ENCODE measurements at places on chromosomes 1 and 21.
A peak's percentile ranks its signal among the peaks of the same experiment; 100 is the strongest.

DNA sequence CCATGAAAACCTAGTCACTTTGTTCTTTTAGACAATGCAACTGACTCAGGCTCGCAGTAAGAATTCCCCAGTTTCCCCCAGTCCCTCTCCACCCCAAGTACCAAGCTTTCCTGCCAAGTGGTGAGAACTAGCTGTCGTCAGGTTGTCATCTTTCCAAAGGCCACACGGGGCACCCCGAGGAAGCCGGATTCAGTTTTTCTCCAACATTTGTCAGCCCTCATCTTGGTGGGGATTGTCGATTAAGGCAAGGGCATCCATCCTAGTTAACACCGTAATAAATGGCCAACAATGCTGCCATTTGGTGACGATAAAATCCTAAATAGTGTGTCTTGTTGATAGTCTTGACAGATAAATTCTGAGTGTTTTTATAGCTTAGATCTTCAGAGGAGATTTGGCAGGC lies 55.9 kb upstream of the PROX1 start:
- no peak for DNase-seq

- DNase-seq, result no peak
Measured at GRCh38 chr1:60169206-60169605, 95.6 kb upstream of the C1orf87 start.

GRCh38 chr21:35540950-35541638 lies 492.0 kb upstream of the RUNX1 start:
- no peak for DNase-seq

GRCh38 chr21:42708107-42708506 lies 54.7 kb downstream of the PDE9A start:
- no peak for DNase-seq

DNA sequence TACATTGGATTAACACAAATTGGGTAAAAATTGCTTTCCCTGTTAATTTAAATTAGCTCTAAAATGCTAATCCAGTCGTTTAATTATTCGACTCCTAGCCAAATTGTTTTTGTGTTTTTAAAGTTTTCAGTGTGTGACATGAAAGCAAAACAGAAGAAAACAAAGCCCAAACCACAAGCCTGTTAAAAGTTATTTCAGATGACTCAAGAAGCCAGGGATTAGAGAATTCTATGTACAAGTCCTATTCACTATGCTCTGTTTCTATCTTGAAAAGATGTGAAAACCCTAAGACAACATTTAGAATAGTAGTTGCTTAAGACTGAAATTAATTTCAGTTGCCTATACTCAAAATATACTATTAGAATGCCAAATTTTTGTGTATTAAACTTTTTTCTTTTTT lies 294.8 kb upstream of the ADAMTS5 start:
- no peak for DNase-seq

GRCh38 chr1:200535605-200536004 lies 84.9 kb downstream of the KIF14 start:
- DNase-seq, result peak; percentile 22

DNA sequence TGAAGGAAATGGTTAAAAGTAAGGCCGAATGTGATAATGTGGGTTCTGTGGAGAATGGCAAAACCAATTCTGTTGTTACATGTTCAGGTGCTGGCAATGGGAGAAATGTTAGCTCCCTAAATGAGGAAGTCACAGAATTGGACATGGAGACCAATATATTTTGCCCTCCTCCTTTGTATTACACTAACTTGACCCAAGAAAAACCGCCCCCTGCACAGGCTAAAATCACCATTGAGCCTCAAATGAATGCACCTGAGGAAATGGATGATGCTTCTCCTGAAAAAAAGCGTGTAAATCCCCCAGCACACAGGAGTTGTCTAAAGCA lies 932 bp downstream of the MAP10 start:
- no peak for DNase-seq

DNA sequence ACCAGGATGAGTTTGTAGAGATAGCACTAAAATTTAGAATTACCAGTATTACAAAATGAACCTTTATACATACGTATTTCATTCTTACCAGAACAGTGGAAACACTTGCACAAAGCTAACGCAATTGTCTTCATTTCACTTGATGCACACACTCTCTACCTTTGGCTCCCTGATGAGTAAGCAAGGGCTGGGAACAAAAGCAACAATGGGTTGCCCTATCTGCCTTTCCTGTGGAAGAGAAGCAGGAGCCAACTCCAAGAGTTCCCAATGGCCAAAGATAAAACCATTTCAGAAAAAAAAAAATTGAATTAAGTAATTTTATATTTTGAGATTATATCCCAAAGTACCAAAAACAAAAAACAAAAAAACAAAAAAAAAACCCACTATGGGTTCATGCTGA lies 344.1 kb upstream of the GREM2 start:
- no peak for DNase-seq

- DNase-seq, result no peak
Measured at GRCh38 chr1:51472359-51472758, 46.7 kb downstream of the EPS15 start.

DNA sequence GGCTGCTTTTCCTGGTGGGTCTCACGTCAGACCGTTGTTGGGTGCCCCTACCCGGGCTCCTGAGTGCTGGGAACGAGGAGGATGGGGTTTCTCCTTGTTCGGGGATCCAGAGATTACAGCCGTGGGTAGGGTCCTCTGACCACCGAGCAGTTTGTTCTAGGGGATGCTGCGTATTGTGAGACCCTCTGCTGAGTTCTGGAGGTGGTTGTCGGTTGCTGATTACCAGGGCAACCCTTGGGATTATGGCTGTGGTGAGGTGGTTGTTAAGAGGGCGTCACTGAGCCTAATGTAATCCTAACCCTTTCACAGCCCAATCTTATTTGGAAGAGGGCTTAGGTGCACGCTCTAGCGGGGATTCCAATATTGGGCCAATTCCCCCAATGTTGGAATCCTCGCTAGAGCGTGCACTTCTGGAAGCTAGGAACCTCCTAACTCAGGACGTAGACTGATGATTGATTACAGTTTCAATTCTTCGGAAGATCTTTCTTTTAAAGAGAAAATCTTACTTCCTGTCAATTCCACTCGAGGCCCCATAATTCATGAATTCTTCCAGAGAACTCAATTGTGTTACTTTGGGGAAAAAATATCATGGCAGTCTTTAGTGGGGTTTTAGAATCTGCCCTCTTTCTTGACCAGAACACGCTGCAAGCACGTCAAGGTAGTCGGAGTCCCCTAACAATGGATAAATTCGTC lies 483 bp downstream of the TCEANC2 start:
- no peak for DNase-seq

DNA sequence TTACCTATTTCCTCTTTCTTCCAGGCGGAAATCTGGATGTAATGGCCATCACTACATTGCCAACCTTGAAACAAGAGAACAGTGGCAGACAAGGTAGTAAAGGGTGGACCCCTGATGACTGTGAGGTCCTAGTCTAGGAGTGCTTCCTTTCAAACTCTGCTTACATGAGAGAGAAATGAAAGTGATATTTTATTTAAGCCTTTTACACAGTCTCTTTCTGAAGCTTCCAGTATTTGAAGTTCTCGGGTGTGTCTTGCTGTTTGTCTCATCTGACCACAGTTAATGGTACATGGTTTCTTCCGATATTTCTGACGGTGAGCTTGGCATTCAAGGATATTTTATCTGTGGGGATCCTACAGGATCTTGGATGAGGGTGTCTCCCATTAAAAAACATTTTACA lies 215.2 kb downstream of the SLC45A1 start:
- DNase-seq, result no peak

DNA sequence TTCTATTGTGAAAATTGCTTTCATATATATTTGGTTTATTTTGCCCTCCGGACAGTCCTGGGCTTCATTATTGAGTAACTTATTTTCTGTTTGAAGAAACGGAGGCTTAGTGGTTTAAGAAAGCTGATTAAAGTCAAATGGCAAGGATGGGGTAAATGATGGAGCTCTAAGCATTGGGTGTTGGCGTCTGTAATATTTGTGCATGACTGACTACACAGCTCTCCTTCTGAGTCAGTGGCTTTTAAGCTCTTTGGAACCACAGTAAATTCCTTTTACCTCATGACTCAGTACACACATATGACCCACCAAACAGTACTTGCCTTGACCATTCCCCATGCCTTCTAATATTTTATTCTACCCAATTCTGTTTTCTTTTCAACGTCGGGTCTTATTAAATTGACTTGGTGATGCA lies 21.0 kb downstream of the B3GALT5 start:
- DNase-seq, result no peak

DNA sequence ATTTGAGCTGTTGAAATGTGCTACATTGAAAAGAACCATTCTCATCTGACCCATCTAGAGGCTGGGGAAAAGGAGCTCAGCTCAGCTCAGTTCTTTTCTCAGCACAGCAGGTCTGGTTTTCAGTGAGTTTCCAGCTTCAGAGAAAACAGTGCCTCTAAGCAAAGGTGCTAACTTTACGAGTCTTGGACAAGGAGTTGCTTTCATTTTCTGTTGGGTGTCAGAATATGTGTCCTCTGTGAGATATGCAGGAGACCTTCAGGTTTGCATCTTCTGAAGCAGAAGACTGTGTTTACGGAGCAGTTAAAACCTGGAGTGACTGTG lies 321.3 kb upstream of the USP24 start:
- DNase-seq, result no peak

- DNase-seq, result no peak
Measured at GRCh38 chr1:201198598-201198997, 8.0 kb downstream of the IGFN1 start.

DNA sequence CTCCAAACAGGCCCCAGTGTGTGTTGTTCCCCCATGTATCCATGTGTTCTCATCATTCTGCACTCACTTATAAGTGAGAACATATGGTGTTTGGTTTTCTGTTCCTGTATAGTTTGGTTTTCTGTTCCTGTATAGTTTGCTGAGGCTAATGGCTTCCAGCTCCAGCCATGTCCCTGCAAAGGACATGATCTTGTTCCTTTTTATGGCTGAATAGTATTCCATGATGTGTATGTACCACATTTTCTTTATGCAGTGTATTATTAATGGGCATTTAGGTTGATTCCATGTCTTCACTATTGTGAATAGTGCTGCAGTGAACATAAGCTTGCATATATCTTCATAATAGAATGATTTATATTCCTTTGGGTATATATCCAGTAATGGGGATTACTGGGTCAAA lies 111.8 kb downstream of the MAN1A2 start:
- no peak for DNase-seq

DNA sequence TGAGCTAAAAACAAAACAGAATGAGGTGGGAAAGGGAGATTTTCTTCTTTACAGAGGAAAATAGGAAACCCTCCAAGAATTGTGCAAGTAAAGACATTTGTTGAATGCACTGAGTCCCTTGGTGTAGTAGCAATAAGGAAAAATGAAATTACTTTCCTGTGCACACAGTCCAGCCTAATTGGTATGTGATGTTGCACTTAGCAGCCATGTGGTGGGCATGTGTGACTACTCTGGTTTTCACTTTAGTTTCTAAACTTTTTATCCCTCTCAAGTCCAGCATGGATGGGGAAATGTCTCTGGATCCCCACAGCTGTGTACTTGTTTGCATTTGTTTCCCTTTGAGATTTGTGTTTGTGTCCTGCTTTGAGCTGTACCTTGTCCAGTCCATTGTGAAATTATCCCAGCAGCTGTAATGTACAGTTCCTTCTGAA lies 7.1 kb upstream of the AGO3 start:
- no peak for DNase-seq

DNA sequence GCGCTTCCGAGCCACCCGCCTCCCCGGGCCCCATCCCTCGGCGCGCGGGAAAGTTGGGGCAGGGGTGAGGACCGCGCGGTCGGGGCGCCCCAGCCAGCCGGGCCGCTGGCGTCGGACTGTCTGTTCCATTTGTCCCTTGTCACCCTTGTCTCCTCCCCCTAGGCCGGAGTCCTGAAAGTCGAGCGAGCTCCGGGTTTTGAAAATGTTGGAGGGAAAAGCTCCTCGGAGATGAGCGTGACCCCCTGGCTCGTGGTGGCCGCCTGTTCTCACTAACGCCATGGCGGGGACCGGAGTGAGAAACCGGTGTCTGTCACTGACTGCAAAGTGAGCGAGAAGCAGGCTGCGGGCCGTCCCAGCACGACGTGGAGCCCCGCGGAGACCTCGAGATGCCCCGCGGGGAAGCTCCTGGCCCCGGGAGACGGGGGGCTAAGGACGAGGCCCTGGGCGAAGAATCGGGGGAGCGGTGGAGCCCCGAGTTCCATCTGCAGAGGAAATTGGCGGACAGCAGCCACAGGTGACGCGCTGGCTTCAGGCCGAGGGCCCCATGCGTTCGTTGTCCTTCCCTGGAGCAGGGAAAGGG lies 491 bp downstream of the PER3 start:
- no peak for DNase-seq

- no peak for DNase-seq
Measured at GRCh38 chr1:234400773-234401172, 27.5 kb downstream of the COA6 start.

GRCh38 chr1:3529099-3529729 lies 74.7 kb downstream of the ARHGEF16 start:
- DNase-seq, result no peak

DNA sequence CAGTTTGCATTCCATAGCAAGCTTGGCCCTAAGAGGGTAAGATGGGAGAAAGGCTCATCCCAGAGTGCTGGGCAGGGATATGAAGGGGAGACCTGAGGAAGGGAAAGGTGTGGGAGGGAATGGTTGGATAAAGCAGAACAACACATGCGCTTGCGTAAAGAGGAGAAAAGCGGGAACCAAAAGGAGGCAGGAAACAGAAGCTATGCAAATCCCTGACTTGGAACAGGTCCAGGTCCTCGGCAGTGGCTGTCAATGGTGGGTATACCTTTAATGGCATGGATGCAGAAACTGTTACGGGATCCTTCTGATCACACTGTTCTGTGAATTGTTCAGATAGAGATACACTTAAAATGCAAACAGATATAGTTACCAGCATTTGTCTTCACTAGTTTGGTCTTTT lies 455.6 kb downstream of the SIPA1L2 start:
- no peak for DNase-seq
